AG04449 (cell line): ENCODE measurements at places on chromosomes 13 and 19.

DNA sequence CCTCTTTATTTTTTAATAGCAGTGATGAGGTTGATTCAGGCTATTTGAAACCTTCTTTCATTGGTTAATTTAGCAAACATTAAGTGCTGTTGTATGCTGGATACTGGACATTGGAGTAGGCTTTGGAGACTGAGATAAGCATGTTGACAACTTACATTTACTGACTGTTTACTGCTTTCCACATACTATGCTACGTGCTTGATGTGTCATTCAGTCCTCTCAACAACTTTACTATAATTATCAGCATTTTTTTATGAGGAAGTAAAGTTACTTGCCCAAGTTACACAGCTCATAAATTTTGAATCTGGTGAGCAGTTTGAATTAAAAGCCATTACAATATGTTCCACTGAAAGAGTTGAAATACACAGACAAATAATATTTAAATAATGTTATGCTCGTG, 83.8 kb downstream of the GJA3 start:
- DNase-seq, result no peak

DNA sequence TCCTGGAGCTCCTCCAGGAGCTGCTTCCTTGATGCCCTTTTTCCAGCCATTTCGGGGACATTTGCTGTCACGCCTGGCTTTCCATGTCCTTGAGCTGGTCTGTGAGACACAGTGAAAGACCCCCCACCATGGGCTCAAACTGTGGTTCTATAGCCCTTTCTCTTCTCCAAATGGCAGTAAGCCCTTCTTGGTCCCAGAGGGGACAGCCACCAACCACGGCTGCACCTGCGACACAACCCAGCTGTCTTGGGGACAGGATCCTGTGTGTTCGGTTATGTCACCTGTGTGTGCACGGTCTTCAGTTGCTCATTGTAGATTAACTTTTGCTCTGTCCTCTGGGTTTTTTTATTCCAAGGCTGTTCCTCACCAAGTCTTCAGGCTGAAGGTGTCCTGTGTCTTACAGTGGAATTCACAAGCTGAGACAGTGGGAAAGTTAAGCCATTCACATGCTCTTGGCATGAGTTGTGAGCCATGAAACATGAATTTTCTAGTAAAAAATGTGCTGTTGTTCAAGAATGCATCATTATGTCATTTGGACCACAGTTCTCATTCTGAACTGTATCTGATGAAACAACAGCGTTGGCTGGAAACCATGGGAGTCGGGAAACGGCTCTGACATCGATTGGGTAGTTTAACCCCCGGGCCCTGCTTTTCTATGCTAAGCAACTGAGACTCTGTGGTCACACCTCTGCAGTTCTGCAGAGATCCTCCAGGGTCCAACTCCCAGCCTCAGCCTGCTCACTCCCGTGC, 129.5 kb upstream of the MCF2L start:
- DNase-seq, result peak; percentile 31

DNA sequence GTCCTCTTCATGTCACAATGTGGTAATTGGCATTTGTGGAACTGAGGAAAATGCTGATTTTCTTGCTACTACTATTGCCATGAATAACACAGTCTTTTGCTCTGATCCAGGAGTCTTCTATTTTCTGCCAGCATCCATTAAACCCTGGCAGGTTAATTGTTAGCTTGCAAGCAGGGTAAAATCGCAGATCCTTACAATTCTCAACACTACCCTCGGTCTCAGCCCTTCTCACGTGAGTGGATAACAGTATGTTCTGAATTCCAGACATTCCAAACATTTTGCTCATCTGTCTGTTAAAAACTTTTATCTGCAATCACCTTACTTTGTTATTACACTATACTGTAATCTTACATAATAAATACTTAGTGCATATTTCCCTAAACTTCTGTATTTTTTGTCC, 251.3 kb upstream of the ATXN8OS start:
- DNase-seq, result no peak

- DNase-seq, result no peak
Observed at GRCh38 chr13:36872621-36873020, 47.4 kb downstream of the SMAD9 start.

DNA sequence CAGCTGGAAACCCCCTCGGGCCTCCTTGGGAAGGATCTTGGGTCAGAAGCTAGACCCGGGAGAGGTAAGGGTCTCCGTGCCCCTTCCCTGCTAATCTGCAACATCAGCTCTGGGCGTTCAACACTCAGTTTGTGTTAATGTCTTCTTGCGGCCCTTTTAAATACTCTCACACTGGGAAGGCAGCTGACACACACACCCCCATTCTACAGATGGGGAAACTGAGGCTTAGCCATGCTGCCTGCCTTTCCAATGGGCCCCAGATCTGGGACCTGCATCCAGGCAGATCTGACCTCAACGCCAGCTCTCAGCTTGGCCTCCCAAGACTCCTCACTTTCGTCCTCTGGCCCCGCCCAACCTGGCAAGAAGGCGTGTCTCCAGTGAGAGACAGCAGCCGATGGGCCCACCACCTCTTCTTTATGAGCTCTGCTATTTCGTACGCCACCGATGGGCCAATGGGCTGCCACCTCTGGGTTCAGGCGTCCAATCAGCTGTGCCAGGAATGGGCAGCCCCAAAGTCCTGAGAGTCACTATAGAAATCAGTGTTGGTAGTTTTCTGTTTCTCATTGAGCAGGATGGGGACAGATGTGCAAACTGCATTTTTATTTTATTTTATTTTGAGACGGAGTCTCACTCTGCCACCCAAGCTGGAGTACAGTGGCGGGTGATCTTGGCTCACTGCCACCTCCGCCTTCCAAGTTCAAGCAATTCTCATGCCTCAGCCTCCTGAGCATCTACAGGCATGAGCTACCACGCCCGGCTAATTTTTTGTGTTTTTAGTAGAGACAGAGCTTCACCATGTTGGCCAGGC, 43.8 kb downstream of the DNM2 start:
- no peak for DNase-seq

DNA sequence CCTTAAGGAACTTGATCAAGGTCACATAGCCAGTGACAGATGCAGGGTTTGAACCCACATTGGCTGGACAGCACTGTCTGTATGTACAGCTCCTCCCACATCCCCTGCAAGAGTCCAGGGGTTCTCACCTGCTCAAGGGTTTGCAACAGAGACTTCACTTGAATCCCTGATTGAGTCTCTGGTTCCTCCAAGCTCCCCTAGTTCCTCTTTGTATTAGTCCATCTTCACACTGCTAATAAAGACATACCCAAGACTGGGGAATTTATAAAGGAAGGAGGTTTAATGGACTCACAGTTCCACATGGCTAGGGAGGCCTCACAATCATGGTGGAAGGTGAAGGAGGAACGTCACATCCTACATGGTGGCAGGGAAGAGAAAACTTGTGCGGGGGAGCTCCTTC, 72.8 kb upstream of the CLDN10 start:
- DNase-seq, result no peak

DNA sequence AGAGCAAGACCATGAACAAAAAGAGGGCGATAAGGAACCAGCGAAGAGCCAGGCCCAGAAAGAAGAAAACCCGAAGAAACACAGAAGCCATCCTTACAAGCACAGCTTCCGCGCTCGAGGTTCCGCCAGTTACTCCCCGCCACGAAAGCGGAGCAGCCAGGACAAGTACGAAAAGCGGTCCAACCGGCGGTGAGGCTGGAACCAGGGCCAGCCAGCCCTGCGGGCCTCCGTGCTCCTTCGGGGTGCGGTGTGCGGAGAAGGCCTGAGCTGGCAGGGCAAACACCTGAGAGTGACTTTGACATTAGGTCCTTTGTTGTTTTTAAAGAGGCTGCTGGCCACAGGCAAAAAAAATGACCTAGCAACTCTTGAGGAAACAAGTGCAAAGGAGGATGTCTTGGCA, 44.1 kb downstream of the POLR1D start:
- DNase-seq, result no peak

GRCh38 chr13:20637811-20638210, 65.7 kb upstream of the IL17D start:
- DNase-seq, result no peak

DNA sequence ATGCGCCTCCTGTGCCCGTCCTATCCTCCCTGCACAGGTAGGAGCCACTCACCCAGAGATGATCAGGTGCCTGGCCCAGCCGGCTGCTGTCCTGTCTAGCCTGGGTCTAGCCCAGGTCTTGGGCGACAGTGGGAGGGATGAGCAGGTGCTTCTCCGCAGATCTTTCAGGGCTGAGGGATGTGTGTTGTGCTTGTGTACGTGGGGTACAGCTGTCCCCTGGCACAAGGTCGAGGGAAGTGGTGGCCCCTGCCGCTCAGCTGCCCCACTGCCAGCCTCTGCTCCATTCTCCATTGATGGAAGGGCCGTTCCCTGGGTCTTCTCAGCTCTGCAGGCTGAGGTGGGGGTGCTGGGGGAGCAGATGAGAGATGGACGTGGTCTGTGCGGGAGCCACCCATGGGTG, 13.0 kb downstream of the WTIP start:
- DNase-seq, result no peak

- DNase-seq, result no peak
Observed at GRCh38 chr19:10256551-10256950, 4.5 kb downstream of the MRPL4 start.

- no peak for DNase-seq
Observed at GRCh38 chr19:48484931-48485612, 15.9 kb downstream of the CYTH2 start.

GRCh38 chr13:109610517-109610916, 175.9 kb downstream of the IRS2 start:
- DNase-seq, result no peak

- no peak for DNase-seq
Observed at GRCh38 chr19:18418483-18419194, 559 bp upstream of the SSBP4 start.

- DNase-seq, result no peak
Observed at GRCh38 chr13:94088742-94089141, 390.7 kb downstream of the DCT start.
